Stimulated activated CD4-positive, alpha-beta T cell treated with anti-CD3 and anti-CD28 coated beads, Interleukin-1b, Interleukin-23, amount 100 ng/mL, for 4 hours (primary cell): ENCODE measurements at places on chromosomes 2 and 18.
A peak's percentile ranks its signal among the peaks of the same experiment; 100 is the strongest.

- DNase-seq, result no peak
These were observed 61.4 kb downstream of the GPR39 start for GRCh38 chr2:132477962-132478361.

GRCh38 chr18:23268641-23269040, 133.4 kb downstream of the CABLES1 start:
- DNase-seq, result no peak

- no peak for DNase-seq
These were observed 441.1 kb downstream of the LRATD1 start for GRCh38 chr2:15073664-15074063.

GRCh38 chr2:95079199-95079683, 42.4 kb downstream of the MRPS5 start:
- DNase-seq, result no peak

GRCh38 chr18:13437796-13438506, 219.4 kb downstream of the LDLRAD4 start:
- DNase-seq, result peak; percentile 25

DNA sequence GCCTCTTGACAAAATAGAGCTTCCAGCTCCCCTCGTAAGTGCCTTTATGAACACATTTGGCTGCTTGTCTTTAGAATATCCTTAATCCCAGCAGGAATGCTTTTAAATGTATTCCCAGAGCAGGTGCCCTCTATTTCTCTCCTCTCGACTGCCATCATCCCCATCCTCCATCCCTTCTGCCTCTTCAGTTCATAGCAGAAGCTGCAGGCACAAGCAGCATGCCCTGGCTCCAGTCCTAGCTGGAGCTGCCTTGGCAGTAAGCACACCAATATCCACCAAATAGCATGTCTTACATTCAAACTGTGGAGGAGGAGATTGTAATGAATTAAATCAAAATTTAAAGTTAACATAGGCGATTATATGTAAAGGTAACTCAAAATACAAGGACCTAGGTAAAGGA, 891.3 kb upstream of the SLC39A10 start:
- no peak for DNase-seq

GRCh38 chr18:62885804-62886203, 170.5 kb downstream of the PHLPP1 start:
- no peak for DNase-seq

DNA sequence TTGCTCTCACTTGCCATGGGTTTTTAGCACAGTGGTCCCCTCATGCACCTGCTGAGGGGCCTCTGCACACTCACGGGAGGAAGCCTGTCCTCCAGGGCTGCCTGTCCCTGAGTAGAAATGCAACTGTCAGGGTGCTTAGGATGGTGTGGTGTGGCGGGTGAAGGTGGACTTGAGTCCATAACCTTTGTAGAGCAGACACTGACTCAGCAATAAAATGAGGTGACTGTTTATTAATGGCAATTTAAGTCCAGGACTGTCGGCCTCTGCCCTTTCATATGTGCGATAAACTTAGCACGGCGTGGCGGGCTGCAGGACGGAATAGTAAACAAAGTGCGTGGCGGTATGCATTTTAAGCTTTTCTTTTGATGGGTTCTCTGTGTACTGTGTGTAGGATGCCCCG, 188.2 kb downstream of the LDLRAD4 start:
- DNase-seq, result no peak

- no peak for DNase-seq
These were observed 18.3 kb downstream of the TRIB2 start for GRCh38 chr2:12734914-12735654.

DNA sequence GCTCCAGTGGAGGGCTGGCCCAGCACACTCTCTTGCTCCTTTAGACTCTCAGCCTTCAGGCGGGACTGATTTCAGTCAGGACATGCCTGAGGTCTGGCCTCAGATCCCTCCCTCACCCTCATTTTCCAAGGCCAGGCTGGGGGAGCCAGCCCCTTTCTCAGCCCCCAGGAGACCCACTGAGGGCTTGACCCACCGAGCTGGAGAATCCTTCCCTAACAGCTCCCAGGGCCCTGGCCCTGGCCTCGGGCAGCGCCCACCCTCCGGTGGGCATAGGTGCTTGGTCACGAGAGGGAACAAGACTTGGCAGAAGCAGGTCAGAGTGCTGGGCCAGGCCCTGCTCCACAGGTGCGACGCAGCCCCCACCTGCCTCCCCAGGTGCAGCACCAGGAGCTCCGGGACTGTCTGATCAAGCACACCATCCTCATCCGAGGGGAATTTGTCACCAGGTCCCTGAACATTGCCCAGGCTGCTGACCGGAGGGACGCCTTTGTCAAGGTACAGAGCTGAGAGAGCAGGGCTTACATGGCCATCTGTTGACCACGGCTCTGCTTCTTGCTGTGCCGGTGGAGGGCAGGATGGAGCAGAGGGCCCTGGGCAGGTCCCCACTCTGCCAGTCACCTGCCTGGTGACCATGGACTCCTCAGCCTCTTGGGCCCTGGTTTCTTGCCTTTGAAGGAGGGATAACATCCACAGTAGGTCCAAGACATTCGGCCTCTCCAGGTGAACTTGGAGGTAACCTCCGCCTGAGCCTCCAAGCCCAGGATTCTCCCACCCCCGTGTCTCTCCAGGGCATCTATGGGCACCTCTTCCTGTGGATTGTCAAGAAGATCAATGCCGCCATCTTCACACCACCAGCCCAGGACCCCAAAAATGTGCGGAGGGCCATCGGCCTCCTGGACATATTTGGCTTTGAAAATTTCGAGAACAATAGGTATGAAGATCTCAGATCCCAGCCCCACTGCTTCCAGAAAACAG, 46.3 kb downstream of the MYO7B start:
- DNase-seq, result no peak

GRCh38 chr2:239917957-239918481, 107.1 kb downstream of the NDUFA10 start:
- DNase-seq, result no peak

DNA sequence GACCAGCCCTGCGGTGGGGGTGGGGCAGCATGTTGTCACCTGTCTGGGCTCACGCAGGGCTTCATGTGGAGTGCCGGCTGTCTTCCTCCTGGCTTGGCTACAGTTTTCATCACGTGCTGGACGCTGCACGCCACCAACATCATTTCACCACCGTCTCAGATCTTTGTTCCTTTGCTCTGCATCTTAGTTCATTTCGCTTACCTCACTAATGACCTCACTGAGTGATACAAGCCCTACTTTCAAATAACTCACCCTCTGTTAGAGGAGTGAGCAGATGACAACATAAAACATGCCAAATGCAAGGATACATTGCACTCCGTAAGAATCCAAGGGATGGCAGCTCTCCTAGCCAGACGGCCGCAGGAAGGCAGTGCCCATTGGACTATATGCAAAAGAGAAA, 527.5 kb downstream of the GALR1 start:
- DNase-seq, result no peak
